ENCODE measurements at places on chromosomes 7 and 10. TPM values are rescaled to one million over a fixed set of nuclear protein-coding genes. Genes with fewer than 3 reads are reported as not detected.

The BMS1 gene
- total RNA-seq, result 20.6 TPM

The SFTPA2 gene
- not detected for total RNA-seq

The ZNF107 gene
- 0.92 TPM for total RNA-seq

DNA sequence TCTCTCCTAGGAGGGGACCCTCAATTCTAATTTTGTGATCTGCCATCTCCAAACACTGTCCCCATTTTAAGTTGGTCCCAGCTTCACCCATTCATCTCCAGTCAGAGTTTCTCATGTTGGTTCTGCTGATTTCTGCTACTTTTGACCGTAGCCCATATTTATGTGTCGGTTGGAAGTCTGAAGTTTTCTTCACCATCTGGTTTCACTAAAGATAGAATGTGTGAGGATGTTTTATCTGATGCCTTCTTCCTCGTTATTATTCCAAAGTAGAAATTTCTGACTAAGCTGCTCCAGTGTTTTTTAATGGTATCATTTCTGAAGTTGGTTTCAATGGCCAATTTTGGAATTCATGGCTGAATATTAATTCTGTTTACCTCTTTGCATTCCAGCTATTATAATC is 21.3 kb upstream of the IFIT2 start:
- no peak for DNase-seq
